ENCODE measurements at places on chromosomes 13 and 19.

DNA sequence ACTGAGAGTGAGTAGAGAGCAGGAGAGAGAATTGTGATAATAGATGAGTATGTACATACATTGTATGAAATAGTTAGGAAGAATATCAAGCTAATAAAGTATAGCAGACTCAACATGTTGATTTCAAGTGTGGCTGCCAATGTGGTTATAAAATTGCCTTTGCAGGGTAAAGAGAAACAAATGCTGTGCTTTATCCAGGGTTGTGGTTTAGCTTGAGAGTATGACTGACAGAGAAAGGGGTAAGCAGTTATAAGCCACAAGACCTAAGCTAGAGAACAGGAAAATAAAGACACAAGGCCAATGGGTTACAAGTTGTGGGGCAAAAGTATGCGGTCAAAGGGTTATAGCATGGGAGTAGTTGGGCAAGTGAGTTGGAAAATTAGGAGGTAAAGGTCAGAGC lies 1217.5 kb downstream of the DIAPH3 start:
- DNase-seq: no peak

GRCh38 chr19:46373491-46374359 lies 26.8 kb downstream of the PPP5C start:
- DNase-seq: no peak

- no peak for DNase-seq
Measured at GRCh38 chr19:13817615-13818371, 22.6 kb downstream of the ZSWIM4 start.

GRCh38 chr13:75151081-75151643 lies 330.8 kb downstream of the TBC1D4 start:
- no peak for DNase-seq

GRCh38 chr13:60583196-60583888 lies 186.3 kb downstream of the TDRD3 start:
- DNase-seq: no peak

DNA sequence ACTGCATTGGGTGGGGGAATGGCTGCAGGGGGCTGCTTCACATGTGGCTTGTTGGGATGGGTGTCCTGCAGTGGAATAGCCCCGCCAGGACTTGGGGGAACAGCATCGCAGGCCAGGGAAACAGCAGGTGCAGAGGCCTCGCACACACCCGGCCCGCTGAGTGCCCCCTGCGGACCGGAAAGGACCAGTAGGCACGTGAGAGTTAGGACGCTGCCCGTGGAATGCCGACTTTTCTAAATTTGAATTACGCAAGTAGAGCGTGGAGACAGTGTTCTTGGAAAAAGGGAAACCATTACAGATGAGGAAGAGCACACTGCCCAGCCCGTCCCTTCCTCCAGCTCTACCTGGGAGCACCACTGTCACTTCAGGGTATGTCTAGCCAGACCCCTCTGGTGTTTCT lies 11.5 kb downstream of the DNM2 start:
- no peak for DNase-seq

GRCh38 chr19:33388231-33388724 lies 14.8 kb downstream of the CEBPG start:
- no peak for DNase-seq

- no peak for DNase-seq
Measured at GRCh38 chr13:41454170-41454569, 3.2 kb upstream of the RGCC start.
